ENCODE measurements at places on chromosomes 12 and 14.

DNA sequence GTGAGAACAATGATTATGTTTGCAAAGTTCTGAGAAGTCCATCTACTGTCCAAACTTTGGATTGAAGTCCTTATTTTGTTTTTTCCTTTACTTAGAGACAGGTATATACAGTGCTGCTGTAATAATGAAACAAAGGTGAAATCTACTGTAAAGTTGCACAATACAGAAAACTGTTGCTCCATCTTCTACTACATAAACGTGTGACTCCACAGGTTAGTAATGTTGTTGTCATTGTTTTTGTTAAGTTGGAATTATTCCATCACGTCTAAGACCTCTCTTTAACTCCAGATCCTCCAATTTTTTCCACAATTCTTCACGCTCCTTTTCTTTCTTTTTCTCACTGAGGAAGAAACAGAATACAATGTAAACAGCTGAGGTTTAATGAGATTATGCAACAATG is 57.0 kb upstream of the GPHB5 start:
- DNase-seq: no peak

- DNase-seq: no peak
Measured at GRCh38 chr12:107736914-107737313, 24.0 kb downstream of the PRDM4 start.

- DNase-seq: no peak
Measured at GRCh38 chr12:65800937-65801336, 23.3 kb upstream of the HMGA2 start.

- DNase-seq: no peak
Measured at GRCh38 chr14:79500489-79500888, 710.8 kb downstream of the DIO2 start.
